ENCODE measurements at places on chromosomes 7 and 10. TPM values are rescaled to one million over a fixed set of nuclear protein-coding genes. Genes with fewer than 3 reads are reported as not detected.

DNA sequence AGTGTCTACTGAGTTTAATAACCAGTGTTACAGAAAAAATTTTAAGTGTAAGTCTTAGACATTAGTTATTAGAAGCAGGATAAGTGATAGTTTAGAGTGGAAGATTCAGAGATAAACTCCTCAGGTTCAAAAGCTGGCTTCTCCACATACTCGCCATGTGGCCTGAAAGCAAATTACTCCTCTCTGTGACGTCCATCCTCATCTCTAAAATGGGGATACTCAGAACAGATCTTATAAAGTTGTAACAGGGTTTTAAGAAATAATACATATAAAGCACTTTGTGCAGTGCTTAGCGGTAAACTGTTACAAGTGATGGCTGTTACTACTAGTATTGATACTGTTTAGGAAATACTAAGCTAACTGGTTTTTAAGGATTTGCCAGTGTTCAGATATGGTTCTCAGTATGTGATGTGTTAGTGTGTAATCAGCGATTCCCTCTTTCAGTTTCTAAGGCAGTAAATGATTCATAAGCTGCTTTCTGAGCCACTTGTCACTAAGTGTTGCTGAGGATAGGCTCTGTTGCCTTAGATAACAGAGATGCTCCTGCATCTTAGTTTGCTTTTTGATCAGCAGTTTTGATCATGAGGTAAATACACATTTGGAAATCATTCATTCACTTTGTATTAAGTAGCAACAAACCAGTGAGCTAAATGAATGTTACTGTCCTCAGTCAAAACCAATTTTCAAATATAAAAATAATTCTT, 58.7 kb downstream of the CYP51A1 start:
- no peak for DNase-seq

- DNase-seq, result no peak
These were observed 15.1 kb downstream of the ITGA8 start for GRCh38 chr10:15704581-15704968.

DNA sequence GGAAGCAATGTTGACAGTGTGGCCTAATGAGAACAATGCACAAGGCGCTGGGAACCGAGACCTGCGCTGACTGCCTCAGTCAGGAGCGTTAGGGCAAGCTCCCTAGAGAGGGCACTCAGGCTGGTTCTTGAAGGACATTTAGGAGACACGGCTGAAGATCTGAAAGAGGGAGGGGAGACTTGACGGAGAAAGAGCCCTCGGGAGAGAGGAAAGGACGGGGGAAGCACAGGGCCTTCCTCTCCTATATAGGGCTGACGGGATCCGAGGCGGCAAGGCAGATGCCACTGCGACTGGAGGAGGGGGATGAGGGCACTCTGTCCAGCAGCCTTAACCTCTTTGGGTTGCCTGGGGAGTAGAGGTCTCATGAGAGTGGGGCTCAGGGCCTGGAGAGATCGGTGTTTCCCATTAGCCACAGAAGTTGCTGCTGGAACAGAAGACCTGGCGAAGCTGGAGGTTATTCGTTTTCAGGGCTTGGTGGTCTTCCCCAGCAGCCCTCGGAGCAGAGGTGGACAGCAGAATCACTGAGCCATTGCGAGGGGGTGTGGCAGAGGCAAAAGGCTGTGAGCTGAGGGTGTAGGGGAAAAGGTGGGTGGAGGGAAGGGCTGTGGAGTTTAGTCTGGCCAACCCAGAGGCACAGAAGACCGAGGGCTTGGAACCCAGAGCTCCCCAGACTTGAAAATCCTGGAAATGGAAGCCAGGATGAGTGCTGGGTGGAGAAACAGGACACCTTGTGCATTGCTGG, 36.0 kb downstream of the CLEC2L start:
- no peak for DNase-seq

Gene UCN3
- 4.5 TPM for total RNA-seq

DNA sequence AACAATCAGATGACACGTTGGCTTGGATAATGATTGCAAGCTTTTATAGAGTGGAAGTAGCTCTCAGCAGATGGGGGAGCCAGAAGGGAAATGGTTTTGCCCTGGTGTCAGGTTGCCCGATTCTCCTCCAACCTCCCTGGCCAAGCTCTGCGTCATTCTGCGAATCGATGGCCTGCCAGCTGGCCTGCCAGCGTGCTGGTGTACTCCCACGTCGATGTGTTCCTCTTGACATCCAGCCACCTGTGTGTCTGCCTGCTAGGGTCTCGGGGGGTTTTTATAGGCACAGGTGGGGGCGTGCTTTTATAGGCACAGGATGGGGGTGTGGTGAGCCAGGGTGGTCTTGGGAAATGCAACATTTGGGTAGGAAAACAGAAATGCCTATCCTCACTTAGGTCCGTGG, 4.6 kb downstream of the NET1 start:
- no peak for DNase-seq

DNA sequence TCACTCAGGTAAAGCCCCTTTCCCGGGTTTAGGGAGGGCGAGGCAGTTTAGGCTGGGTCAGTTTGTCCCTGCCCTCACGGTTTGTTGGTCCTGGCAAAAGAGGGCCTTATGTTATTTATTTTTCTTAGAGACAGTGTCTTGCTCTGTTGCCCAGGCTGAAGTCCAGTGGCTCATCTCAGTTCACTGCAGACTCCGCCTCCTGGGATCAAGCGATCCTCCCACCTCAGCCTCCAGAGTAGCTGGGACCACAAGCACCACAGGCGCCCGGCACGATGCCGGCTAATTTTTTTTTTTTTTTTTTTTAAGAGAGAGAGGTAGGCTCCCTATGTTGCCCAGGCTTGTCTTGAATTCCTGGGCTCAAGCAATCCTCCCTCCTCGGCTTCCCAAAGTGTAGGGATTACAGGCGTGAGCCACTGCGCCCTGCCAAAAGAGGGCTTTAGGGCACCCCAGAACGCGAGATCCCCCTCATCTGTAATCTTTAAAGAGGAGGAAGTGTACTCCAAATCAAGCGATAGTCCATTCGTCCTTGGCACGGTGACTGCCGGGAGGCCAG, 626 bp upstream of the BMS1 start:
- no peak for DNase-seq

DNA sequence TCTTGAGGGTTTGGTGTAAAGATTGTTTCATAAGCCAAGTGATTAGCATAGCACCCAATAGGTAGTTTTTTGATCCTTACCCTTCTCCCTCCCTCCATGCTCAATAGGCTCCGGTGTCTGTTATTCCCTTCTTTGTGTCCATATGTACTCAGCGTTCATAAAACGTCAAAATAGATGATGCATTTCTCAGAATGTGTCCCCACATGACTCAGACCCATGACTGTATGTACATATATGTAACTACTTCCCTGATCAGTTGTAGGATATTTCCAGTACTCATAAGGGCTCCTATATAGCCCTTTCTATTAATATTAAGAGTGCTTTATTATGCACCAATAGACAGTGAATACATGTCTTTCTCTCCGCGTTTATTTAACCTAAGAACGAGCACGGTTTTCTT, 466.9 kb downstream of the KIF20B start:
- no peak for DNase-seq

DNA sequence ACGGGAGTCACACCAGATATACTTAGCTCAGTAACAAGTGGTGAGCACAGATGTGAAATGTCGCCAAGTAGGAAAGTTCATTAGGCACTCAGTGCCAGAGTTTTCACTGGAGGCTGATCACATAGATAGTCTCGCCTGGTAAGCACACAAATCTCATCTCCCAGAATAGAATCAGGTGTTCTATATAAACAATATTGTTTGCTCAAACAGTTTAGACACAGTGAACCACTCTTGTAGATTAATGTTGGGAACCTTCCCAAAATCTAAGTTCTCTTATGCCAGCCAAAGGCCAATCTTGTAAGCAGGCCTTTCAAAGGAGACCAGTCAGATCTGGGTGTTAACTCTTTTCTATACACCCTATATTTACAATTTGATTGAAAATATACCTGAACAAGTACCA, 716.5 kb upstream of the GRM3 start:
- no peak for DNase-seq

Gene DRGX
- not detected for total RNA-seq

DNA sequence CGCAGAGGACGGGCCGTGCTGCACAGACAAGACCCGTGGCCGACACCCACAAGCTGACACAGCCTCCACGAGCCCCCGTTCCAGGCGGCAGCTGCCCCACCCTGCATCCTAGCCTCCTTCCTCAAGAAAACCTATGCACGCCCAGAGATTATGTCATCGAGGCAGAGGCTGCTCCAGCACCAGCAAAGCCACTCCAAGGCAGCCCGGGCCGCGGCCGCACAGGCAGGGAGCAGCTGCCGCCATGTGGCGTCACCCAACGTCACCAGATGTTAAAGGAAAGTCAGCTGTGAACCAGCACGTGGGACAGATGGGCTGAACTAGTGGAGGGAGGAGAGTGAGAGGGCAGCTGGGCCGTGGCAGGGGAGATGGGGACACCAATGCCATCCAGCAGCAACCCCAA, 59.8 kb downstream of the STK32C start:
- no peak for DNase-seq

DNA sequence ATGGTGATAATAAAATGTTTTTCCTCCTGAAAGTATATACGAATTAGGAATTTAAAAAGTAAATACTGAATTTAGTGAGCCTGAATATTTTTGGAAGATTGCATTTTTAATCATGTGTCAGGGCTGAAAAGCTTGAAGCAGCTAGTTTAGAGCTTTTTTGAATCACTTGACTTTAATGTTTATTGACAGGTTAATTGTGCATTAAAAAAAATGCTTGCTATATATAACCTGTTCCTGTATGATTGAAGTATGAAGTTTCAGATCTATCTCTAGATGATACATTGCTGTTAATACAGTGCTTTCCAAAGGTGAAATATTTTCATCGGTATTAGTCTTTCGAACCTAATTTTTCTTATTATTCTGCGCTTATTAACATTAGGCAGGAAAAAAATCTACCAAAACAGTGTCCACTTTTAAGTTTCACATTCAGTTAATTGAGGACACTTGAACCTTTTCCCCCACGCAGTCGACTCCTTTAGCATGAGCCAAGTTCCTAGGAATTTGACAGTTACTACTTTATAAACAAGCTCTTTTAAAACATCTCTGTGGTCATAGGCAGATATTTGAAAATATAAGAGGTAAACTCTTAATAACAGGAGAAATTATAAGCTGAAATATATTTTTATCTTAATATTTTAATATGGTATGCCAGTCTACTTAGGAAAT, 187.1 kb downstream of the MLLT10 start:
- no peak for DNase-seq

DNA sequence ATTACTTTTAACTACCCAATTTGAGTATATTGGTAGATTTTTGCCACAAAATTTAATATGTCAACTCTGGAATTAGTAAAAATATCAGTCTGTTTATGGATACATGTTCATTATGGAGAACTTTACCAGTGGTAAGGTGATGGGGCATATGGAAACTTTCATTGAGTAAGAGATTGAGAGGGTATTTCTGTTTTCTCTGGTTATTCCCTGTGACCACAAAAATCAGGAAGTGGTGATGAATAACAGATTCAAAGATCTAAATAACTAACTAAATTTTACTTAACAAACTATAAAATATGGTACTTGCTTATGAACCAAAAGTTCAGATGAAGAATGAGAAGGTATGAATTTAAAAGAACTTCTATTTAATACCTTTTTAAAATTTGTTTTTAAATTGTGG, 22.1 kb upstream of the STEAP4 start:
- DNase-seq, result no peak

DNA sequence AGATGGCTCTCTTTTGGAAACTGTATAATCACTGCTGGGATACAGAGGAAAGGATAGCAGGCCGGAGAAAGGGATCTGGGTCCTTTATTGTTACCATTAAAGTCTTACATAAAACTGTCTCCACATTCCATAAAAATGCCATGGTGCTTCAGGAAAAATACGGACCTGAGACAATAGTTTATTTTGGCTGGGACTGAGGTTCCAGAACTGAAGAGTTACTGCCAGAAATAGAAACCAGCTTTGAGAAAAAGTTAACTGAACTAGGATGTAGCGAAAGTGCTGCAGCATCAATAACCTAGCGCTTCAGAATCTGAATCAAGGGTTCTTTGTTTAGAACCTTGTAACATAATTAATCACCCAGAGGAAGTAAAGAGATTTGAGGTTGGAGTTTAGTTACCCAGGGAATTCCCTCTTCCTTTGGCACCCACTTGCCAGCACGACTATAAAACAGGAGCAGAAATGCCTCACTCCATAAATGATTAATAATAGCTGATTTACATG, 38.0 kb downstream of the MEOX2 start:
- no peak for DNase-seq

DNA sequence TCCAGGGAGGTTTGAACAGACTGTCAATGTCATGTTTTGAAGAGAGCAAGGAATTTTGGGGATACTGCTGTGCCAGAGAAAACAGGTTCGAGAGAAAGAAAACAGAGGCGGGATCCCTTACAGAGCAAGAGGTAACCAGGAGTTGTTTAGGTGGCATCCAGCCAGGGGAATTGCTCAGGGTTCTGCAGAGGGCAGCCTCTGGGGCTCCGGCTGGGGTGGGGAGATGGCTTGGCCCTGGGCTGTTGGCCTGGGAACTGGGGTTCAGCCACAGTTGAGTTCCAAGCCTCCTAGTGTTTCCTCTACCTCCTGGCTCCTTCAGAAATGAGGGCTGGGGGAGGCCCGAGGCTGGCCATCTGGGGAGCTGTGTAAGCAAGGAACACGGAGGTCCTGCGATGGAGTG, 68.0 kb downstream of the CAMK1D start:
- DNase-seq, result peak; percentile 11

Measured in left colon (tissue), 2 donors.